ENCODE measurements at places on chromosomes 2 and 18.

- DNase-seq = no peak
These were observed 97.3 kb downstream of the MMADHC start for GRCh38 chr2:149490296-149490695.

DNA sequence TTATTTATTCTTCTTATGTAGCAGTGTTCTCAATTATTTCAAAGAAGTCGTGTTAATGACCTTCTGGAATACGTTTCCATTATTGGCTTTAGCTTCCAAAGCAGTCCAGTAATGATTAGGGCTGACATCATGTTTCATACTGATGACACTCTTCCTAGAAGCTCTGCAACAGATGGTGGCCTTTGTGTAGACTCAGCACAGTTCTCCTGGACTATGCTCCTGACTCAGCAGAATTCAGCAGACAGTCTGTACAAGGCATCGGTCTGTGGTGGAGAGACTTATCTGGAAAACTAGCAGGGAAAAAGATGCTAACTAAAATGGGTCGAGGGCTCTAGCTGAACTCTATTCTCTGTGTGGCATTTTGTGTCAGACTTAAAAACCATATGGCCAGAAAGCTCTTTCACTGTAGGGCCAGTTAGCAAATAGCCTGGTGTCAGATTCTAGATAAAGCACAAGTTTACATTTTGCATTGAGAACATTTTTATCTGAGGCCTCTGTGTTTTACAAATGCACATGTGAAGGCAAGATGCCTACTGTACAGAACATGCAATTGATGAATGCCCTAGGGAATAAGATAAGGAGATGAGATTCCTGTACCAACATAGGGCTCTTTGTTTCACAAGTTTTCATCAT, 35.1 kb downstream of the GULP1 start:
- DNase-seq = no peak

GRCh38 chr2:220550995-220551700, 923.7 kb downstream of the SLC4A3 start:
- DNase-seq = no peak

- DNase-seq = peak; percentile 4
These were observed 123.4 kb downstream of the ANKRD30BL start for GRCh38 chr2:132038179-132038882.

GRCh38 chr2:230305416-230306275, 21.3 kb upstream of the SP140L start:
- no peak for DNase-seq

DNA sequence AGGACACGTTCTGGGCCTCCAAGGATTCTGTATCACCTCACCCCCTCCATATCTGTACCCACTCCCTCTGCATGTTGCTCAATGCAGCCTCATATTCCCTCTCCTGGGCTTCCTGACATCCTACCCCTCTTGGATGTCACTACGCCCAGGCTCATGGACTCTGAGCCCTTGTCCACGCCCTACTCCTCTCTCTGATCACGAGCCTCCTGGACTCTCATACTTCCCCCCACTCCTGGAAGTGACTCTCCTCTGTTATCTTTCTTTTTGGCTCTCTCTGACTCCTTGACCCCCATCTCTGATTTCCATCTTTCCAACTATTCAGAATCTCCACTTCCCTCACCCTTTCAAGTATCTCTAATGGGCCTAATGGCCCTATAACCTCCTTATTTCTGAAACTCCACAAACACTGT, 2.1 kb downstream of the TMEM198 start:
- DNase-seq = no peak

DNA sequence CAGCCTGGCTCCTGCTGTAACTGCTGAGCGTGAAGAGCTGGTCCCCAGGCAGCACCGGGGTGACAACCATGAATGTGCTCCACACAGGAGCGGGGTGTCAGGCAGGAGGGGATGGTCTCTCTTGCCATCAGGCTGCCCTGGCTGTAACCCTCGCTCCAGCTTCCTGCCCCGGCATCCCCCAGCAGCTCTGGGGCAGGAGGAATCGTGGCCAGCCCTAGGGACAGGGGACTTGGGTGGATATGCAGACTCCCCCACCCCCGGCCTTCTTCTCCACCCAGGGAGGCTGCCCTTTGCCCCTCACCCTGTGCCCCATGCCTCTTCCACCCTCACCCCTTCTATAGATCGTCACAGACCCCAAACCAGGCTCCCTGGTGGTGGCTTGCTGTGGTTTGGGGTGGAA, 69.4 kb upstream of the SMAD7 start:
- DNase-seq = no peak

GRCh38 chr2:165634855-165635254, 159.2 kb downstream of the GALNT3 start:
- DNase-seq = no peak

- no peak for DNase-seq
These were observed 40.2 kb downstream of the PIKFYVE start for GRCh38 chr2:208306291-208306690.

Data from osteoblast (primary cell).